ENCODE measurements at places on chromosomes 4 and X.

DNA sequence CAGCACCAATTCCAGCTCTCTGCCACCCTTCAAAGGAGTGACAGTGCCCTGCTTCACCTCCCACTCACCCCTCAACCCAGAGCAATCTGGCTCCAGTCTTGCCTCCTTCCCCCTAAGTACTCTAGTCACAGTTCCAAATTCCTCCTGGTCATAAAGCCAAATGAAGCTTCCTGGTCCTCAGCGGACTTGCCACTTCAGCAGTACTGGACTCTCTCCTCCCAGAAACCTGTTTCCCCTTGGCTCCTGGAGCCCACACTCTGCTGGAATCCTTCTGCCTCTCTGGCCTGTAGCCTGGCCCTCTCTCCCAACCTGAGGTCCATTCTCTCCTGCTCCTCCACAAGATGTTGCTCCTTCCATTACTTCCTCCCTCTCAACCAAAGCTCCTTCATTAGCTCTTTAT lies 52.6 kb upstream of the MTM1 start:
- DNase-seq: no peak

- no peak for DNase-seq
Measured at GRCh38 chr4:153174821-153175567, 29.2 kb upstream of the TRIM2 start.

DNA sequence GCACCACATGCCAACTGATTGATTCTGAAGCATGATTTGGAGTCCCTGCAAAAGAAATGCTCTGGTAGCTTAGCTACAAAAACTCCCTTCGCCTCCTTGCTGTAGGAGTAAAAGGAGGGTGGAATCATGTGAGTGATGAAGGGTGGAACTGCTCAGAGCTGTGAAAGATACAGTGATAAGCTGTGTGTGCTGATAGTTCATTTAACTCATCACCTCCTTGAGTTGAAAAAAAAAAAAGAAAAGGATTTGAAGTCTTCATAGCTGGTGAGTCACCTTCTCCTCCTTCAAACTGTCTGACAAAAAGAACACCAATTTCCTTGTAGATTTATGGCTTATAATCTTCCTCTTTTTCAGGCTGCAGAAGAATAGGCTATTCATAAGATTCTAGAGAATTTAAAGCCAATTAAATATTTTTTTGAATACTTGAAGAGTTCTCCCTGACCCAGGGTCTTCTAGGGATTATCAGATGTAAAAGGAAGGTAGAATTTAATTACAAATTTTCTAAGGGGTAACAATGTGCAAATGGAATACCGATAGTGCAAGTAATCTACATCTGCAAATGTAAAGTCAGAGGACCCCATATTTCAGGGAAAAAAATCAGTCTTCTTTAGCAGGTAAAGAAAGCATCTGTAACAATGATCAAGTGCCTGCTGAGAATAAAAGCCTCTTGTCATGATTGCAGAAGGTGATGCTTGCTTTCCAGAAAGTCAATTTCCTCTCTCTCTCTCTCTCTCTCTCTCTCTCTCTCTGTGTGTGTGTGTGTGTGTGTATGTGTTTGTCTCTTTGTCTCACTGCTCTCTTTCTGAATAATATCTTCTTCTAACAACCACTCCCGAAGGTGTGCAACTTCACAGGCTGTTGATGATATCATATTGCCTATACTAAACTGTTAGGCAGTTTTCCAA lies 208.8 kb upstream of the VEGFC start:
- DNase-seq: no peak

DNA sequence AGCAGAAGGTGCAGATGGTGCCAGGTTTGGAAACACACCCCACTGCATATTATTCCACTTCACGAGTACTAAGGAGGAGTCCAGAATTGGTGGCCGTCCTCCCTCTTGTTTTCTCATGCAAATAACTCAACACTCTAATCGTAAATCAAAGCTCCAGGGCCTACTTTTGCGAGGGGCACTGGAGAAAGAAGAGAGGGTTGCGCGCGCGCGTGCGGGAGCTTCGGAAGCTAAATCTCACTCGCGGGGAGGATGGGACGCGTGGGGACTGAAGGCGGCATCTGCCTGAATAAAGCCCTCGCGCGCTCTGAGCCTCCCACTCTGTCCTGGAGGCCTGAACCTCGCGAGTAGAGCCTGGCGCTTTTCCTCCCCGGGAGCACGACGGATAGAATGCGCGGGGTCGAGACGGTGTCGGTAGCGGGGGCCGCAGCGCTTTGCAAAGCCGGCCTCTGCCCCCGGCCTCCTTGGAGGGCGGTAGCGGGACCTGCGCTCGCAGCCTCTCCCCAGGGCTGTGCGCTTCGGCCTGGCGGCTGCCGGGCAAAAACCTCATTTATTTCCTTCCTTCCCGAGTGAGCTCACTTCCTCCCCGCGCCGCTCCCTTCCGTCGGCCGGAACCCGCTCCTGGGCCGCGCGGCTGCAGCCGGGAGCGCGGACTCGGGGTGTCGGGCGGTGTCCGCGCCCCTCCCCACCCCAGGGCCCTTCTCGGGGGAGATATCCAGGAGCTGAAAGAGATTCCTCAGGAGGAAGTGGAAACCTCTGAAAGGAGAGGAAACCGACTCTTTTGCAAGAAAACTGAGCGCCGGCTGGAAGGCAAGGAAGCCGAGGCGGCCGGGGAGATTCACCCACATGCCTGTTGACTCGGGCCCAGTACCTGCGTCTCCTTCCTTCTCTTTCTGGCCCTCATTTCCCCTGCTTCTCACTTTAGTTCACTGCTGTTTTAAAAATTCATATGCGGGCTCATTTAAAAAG lies 20.7 kb downstream of the HAND2 start:
- no peak for DNase-seq

- DNase-seq: no peak
Measured at GRCh38 chr4:76639288-76639687, 204.3 kb downstream of the SHROOM3 start.
